8988T (cell line): ENCODE measurements at places on chromosomes 6 and 20.

- DNase-seq = no peak
Observed at GRCh38 chr6:116016846-116017545, 43.7 kb downstream of the FRK start.

DNA sequence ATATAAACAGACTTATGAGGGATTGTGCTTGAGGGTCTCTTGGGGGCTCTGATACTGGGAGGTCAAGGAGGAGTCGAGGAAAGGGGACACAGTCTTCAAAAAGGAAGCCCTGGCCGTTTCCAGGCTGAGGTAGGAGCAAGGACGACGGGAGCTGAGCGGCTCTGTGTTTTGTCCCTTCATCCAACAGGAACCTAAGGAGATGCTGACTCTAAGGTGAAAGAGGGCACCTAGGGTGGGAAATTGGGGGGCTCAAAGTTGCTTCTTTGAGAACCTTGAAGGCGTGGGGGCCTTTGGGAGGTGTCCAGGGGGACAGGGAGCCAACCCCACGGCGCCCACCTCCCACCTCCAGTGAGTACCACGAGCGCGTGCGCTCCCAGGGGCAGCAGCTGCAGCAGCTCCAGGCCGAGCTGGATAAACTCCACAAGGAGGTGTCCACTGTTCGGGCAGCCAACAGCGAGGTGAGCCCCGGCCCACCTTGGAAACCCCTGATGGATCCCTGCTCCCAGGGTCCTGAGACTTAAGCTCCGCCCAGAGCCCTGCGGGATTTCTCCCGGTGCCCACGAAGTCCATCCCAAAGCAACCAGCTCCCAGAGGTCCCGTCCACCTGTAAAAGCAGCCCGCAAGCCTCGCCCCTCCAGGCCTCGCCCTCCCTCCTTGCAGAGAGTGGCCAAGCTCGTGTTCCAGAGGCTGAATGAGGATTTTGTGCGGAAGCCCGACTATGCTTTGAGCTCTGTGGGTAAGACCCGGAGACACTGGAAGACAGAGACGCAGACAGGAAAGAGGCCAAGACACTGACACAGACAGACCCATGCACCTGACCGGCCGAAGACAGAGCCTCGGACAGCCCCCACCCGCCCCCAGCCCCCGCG is 2.9 kb downstream of the SPAG4 start:
- no peak for DNase-seq

DNA sequence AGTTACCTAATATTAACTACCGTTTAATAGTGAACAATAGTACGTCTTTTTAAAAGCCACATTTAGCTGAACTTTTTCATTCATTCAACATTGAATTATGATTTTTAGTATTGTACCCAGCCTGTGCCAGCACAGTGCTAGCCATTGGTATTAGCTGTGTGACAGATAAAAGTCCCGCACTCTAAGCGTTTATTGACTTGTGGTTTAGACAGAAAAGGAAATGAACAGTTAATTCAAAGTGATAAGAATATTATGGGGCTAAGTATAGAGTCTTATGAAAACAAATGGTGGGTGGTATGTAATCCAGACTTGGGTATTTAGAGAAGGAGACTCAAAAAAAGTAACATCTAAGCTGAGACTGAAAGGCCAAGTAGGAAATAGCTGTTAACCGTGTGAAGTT is 202.3 kb downstream of the RPS12 start:
- DNase-seq = no peak

DNA sequence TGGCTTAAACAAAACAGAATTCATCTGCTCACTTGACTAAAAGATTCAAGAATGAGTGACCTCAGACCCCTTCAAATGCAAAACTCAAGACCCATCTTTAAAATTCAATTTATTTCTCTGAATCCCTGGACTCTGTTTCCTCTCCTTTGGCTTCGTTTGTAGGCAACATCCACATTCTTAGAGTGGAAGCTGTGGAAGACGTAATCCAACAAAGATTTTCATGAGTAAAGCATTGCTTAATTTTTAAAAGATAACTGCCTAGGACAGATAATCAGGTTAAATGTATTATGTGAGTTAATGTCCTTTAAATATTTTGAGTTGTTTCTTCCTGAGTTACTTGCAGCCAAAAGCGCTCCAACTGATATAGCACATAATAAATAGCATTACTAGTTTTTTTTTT is 164.5 kb downstream of the ZMYND8 start:
- DNase-seq = no peak

GRCh38 chr20:48703511-48704219 is 124.1 kb downstream of the PREX1 start:
- no peak for DNase-seq

- peak; percentile 40 for DNase-seq
Observed at GRCh38 chr20:39264506-39265172, 302.5 kb downstream of the DHX35 start.

- no peak for DNase-seq
Observed at GRCh38 chr6:158654498-158654897, 4.6 kb downstream of the SYTL3 start.

DNA sequence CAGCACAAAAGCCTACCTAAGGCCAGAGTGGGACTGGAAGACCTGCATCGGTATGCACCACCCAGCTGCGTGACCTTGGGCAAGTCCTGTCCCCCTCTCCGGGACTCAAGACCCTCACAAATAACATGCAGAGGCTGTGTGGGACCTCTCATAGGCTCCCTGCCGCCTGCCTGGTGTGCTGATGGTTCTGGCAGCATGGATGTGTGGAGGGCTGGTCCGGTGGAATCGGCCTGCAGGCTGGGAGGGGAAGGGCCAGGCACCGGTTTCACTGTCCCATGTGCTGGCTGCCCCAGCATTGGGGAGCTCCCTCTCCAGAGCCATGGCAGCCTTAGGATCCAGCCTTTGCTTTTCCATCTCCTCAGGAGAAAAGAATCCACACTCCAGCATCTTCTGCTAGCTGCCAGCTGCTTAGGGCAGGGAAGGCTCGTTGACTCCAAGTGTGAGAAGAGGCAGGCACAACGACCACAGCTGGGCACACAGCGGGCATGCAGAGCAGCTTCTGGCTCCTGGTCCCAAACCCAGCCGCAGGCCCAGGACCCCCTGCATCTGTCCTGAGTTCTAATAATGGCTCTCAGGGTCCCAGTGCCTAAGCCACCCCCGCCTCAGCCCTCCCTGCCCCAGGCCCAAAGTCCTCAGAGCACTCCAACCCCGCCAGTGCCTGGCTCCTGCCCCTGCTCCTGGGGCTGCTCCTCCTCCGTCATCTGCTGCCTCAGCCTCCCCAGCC is 32.5 kb downstream of the TFEB start:
- no peak for DNase-seq

DNA sequence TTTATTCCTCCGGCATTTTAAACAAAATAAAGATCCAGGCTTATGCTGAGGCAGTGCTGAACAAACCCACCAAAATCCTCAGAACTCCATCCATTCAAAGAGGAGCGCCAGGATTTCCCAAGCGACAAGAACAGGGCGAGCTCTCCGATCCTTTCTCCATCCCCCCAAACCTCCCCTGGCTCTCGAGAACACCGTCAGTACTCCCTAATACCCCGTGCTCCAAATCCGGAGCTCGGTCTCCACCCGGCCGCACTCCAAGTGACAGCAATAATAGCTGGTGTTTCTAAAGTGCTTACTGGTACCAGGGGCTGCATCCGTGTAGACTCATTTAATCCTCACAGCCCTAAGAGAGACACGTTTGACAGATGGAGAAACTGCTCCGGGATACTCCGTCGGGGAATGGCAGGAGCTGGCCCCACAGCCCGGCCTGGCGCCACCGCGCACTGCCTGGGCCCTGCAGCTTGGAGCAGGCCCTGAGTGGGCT is 277.1 kb upstream of the QKI start:
- DNase-seq = no peak

GRCh38 chr20:17749978-17750721 is 50.4 kb downstream of the BANF2 start:
- no peak for DNase-seq

DNA sequence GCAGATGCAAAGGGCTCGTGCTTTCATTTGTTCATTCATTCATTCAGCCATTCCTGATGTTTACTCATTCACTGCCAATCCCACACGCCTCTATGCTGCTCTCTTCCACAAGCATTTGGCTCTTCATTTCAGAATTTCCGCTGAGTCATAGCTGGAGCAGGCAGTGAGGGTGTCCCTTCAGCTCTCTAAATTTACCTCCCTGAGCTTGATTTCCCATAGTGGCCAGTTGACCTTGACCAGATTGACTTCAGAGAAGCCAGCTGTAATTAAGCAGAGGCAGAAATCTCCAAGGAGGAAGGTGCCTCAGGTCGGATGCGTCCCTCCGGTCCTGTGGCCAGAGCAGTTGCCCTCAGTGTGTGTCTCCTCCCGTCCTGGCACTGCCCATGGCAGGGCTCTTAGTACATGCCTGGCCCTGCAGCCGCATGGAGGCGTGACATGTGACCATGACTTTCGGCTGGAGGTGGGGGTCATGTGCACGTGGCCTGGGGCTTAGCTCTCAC is 267.2 kb upstream of the ECI2 start:
- DNase-seq = no peak

DNA sequence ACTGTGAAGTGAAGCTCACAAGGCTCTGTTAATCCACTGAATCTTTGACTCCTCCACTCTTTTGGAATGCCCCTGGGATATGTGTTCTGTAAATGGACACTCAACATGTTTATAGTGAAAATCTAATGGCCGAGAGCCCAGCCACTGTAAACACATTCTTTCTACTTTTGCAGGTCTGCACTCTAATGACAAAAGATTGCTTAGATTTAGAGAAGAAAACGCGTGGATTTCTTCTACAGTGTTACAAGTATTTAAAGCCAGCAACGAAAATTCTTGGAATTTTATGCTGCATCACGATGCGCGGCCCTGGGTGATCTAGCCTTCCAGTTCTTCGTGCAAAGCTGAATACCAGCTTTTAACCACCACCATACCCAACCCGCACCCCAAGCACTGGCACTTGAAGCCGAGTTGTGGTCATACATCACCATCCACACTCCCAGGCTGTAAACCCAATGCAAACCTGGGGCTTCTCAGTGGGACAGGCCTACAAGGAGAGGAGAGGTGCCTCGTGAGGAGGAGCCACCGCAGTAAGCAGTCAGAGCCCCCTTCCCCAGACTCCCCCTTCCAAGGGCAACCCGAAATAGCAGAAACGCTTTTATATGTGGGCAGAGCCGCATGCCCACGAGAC is 3.7 kb upstream of the FOXO3 start:
- no peak for DNase-seq

- DNase-seq = no peak
Observed at GRCh38 chr6:133644892-133645619, 243.9 kb upstream of the TCF21 start.

DNA sequence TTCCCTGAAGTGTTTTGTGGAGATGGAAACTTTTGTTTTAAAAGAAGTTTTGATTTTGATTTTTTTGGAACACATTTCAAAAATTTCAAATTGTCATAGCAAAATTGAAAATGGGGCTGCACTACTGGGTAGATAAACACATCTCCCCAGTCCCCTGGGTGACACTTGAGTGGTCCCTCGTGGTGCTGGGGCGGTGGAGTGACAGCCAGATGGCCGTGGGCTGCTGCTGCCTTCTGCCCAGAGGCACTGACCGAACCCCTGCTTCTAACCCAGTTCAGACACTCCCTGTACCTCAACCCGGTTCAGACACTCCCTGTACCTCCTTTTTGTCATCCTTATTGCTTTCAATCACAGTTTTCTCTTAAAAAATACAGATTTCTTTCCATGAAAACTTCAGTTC is 69.9 kb upstream of the SYNJ2 start:
- DNase-seq = no peak

DNA sequence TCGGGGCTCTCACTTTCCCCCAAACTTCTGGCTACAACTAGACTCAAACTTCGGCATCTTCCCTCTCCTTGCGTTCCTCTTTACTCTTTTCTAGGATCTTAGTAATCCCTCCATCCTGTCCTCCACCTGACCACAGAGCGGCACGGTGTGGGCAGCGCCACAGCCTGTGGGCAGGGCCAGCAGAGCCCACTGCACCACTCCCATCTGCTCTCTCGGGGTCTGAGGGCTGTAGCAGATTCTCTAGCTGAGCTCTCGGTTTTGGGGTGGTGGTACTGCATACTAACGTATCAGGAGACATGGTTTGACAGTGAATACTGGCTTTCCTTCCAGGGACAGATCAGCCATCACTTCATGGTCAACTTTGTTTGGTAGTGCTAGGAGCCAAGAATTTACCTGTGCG is 57.4 kb downstream of the EZR start:
- no peak for DNase-seq

DNA sequence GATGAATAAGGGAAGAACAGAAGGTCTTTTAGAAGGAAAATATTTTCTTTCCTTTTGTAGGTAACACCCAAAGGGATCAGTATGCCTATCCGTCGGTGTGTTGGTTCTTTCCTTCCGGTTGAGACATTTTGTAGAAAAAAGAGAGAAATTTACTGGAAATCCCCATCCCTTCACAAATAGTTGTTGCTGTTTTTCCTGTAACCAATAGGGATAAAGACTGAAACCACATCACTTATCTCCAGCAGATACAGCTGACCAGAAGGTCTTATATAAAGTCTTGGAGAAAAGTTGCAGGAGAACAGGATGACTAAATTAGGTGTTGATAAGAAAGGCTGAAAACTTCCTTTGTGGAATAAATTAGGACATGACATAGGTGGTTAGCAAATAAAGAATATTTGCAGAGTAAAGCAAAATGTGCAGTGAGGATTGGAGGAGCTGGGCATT is 14.8 kb upstream of the HLA-DRB1 start:
- DNase-seq = no peak

- DNase-seq = no peak
Observed at GRCh38 chr6:35400111-35400510, 52.0 kb upstream of the FANCE start.

DNA sequence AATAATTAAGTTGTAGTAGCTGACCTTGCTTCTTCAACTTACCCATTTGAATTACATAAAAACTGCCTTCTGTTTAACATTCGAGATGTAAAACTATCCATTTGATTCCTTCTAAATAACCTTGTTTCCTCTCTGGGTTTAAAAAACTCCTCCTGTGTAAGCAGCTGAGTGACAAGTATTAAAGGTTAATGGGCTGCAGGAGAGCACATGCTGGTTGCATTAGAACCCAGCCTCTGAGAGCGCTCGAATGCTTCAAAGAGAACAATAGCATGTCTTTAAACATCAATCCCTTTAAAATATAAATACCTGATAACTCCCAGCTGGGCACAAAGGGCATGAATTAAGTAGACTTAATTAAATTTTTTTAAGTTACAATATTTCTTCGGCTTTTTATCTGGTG is 215.8 kb downstream of the EYA4 start:
- no peak for DNase-seq

- DNase-seq = no peak
Observed at GRCh38 chr6:90483116-90483839, 103.6 kb downstream of the MAP3K7 start.

- DNase-seq = no peak
Observed at GRCh38 chr6:3515669-3516068, 58.8 kb upstream of the SLC22A23 start.

GRCh38 chr6:82891076-82891475 is 174.6 kb downstream of the UBE3D start:
- no peak for DNase-seq
